ENCODE measurements at places on chromosomes 11 and 22. TPM values are rescaled to one million over a fixed set of nuclear protein-coding genes. Genes with fewer than 3 reads are reported as not detected.

Gene NCF4
- polyA plus RNA-seq: 1.3 TPM

Gene OR51B4
- not detected for polyA plus RNA-seq

Gene RIC3
- polyA plus RNA-seq: 4.9 TPM

Gene CRY2
- 18.2 TPM for polyA plus RNA-seq

Gene CABP4
- 4.8 TPM for polyA plus RNA-seq

Gene USP47
- 7.8 TPM for polyA plus RNA-seq

Gene LRRC56
- 5.4 TPM for polyA plus RNA-seq

Gene IL17REL
- polyA plus RNA-seq: not detected

Gene ARAP1
- polyA plus RNA-seq: 36.6 TPM

Gene OR52A1
- not detected for polyA plus RNA-seq

Gene RNF169
- 4.7 TPM for polyA plus RNA-seq

Gene TMEM191B
- 1.1 TPM for polyA plus RNA-seq

Gene CCDC73
- polyA plus RNA-seq: not detected

Gene TAGLN
- 122 TPM for polyA plus RNA-seq

Gene ANO1
- polyA plus RNA-seq: 0.92 TPM

Gene TRPC6
- 0.39 TPM for polyA plus RNA-seq

Gene TMEM25
- 48.7 TPM for polyA plus RNA-seq

Gene RAB3IL1
- 5.9 TPM for polyA plus RNA-seq

Gene OLFML1
- 2.3 TPM for polyA plus RNA-seq

Gene LYVE1
- 4.1 TPM for polyA plus RNA-seq

Gene CLDN5
- 123 TPM for polyA plus RNA-seq

Gene KRTAP5-11
- polyA plus RNA-seq: not detected

Gene CCDC116
- polyA plus RNA-seq: 0.24 TPM

Gene LSP1
- 3.7 TPM for polyA plus RNA-seq

Gene OR8G5
- not detected for polyA plus RNA-seq

Gene ST14
- 13.7 TPM for polyA plus RNA-seq

Gene MMP10
- polyA plus RNA-seq: not detected

Gene BARX2
- 0.17 TPM for polyA plus RNA-seq

Gene OR10G4
- polyA plus RNA-seq: not detected

Gene DLG2
- polyA plus RNA-seq: 12.9 TPM

Gene HBG2
- polyA plus RNA-seq: 1.8 TPM

Gene SYTL2
- polyA plus RNA-seq: 5.1 TPM
